A549 (cell line): ENCODE measurements at places on chromosomes 16 and 17. TPM values are rescaled to one million over a fixed set of nuclear protein-coding genes. Genes with fewer than 3 reads are reported as not detected.

DNA sequence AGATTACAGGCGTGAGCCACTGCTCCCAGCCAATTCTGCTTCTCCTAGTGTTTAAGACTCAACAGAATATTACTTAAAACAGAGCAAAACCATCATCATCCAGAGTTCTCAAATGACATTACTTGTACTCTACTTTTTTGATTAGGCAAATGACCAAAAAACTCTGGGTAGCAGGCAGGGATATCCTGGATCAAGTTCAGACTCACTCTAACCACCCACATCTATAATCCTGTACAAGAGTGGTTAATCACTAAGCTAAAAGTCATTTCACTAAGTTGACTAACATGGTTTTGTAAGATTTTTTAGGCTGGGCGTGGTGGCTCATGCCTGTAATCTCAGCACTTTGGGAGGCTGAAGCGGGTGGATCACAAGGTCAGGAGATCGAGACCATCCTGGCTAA, 6.8 kb downstream of the NAE1 start:
- DNase-seq, result no peak

GRCh38 chr16:48501516-48502377, 108.2 kb downstream of the N4BP1 start:
- DNase-seq, result peak; percentile 53

DNA sequence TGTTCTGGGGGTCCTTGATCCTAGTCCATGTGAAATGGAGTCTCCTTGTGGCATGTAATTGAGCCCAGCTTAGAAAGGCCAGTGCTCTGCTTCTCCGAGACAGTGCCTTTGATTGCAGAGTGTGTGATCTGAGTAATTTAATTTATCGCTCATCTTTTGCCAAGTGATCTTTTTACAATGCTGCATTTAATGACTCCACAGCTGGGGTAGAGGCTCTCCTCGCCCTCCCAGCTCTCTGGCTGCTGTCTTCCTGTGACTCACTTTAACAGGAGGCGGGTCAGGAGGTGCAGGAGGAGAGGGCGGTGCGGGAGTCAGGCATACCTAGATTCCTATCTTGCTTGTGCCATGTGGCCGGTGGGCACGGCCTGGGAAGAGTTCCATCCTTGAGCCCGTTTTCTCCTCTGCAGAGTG, 113.4 kb upstream of the FOXF1 start:
- no peak for DNase-seq

The TBC1D3E gene
- polyA plus RNA-seq, result 0.12 TPM in 1 of 3 replicates, not detected in the others

The SLFN11 gene
- polyA plus RNA-seq, result 6.9 to 8.2 TPM (median 7.4 TPM) in 3 replicates

The ZSCAN10 gene
- polyA plus RNA-seq, result not detected in 3 replicates
